ENCODE measurements at places on chromosomes 4 and X. TPM values are rescaled to one million over a fixed set of nuclear protein-coding genes. Genes with fewer than 3 reads are reported as not detected.

GRCh38 chrX:131917588-131917987 is 105.5 kb upstream of the STK26 start:
- DNase-seq, result no peak

DNA sequence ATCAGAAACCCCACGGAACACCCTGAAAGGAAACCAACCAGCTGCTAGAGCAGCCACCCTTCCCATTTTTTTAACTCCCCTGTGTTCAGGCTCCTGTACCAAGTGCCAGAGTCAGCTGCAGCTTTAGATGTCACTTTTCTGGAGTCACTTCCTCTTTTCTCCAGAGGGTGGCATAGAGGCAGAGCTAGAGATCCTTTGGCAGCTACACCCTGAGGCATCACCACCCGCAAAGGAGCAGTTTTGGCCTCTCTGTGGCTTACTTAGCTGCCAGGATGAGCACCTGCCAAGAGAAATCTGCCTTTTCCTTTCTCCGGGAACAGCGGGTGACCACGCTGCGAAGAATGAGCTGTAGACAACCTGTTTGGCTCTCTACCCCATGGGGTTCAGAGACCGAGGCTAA is 58.0 kb upstream of the CHRDL1 start:
- DNase-seq, result peak; percentile 5

GRCh38 chr4:1567808-1568581 is 116.1 kb downstream of the FAM53A start:
- no peak for DNase-seq

DNA sequence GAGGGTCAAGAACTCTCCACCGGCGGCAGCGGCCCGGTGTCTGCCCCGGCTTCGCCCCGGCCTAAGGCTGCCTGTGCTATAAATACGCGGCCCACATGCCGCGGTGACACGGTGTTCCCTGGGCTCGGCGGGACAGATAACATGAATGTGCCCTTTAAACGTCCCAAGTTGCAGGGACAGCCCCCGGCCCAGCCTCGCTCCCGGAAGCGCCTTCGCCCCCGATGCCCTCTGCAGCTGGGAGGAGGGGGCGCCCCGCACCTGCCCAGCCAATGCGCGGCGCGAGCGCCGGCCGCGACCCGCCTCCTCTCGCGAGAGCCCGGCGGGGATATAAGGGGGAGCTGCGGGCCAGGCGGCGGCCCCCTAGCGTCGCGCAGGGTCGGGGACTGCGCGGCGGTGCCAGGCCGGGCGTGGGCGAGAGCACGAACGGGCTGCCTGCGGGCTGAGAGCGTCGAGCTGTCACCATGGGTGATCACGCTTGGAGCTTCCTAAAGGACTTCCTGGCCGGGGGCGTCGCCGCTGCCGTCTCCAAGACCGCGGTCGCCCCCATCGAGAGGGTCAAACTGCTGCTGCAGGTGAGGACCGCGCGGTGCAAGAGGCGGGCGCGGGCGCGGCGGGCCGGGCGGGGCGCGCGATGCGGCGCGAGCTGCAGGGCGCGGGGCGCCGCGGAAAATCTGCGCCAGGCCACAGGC is at the start of gene SLC25A4:
Gene SLC25A4 (plus strand): TSS at position 355 of the 689 bp plus-strand sequence. CDS start 107 bp downstream, at position 462.
- peak; percentile 77 for DNase-seq

DNA sequence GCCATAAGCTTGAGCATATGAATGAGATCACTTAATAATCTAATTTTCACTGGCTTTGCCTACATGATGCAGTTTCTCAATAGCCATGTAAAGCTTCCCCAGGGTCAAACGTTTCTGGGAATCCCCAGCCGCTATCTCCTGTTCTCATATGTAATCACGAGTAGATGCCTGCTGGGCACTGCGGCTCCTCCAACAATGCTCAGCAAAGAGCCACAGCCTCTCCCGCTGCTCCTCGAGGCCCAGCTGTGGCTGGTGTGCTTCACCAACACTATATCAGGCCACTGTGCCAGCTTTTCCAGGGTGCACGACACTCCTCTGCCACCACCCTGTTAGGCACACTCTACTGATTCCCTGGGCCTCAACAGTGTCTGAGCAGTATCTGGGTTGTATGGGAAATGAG is 78.3 kb upstream of the RASGEF1B start:
- no peak for DNase-seq

KLHL13 gene
- 0.82 TPM for polyA plus RNA-seq

DNA sequence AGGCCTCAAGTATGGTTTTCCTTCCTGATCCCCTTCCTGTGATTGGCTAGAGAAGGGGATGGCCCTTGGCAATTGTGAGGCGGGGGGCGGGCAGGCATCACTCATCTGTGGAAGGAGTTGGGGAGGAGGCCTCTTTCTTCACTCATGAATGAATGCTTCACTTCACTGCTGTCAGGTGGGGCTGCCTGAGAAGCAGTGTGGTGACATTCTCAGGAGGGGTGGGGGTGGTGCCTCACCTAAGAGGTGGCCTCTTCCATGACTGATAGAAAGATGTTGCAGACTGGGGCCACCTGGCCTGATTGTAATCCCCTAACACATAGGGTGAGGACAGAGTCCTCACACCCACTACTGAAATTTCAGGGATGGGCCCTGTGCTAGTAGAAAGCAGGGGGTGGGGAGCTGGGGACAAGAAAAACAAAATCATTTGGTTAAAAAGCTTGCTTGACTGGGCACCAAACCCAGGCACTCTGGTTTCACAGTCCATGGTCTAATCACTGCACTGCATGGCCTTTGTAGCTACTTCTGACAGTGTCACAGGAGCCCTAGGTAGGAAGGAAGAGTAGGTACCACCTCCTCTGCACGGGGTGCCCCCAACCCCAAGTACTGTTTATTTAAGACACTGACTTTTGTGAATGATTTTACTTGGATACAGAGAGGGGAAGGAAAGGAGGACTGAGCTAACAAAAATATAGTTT is 5.6 kb upstream of the HOPX start:
- DNase-seq, result no peak

ADGRG4 gene
- polyA plus RNA-seq, result not detected

Measured in A549 (cell line).